Upper lobe of right lung (tissue), 1 donor: ENCODE measurements at places on chromosomes 7 and 10. TPM values are rescaled to one million over a fixed set of nuclear protein-coding genes. Genes with fewer than 3 reads are reported as not detected.

DNA sequence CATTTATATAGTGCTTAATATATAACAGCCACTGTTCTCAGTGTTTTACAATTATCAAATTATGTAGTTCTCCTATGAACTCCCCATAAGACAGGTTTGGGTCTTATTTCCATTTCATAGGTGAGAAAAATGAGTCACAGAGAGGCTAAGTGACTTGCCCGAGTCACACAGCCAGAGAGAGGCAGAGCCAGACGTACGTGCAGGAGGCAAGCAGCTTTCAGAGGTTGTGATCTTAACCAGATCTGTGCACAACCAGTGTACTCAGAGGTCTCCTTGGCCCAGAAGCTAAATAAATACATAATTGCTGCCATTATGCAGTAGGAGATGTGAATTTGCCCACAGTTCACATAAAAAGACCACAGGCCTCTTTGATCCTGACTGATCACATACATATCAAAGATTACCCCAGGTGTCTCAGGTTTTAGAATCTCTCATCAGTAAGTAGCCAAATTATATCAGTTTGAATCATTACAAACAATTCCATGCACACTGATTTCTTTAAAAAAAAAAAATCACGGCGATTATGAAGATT is 304.7 kb upstream of the AOAH start:
- DNase-seq, result no peak

DNA sequence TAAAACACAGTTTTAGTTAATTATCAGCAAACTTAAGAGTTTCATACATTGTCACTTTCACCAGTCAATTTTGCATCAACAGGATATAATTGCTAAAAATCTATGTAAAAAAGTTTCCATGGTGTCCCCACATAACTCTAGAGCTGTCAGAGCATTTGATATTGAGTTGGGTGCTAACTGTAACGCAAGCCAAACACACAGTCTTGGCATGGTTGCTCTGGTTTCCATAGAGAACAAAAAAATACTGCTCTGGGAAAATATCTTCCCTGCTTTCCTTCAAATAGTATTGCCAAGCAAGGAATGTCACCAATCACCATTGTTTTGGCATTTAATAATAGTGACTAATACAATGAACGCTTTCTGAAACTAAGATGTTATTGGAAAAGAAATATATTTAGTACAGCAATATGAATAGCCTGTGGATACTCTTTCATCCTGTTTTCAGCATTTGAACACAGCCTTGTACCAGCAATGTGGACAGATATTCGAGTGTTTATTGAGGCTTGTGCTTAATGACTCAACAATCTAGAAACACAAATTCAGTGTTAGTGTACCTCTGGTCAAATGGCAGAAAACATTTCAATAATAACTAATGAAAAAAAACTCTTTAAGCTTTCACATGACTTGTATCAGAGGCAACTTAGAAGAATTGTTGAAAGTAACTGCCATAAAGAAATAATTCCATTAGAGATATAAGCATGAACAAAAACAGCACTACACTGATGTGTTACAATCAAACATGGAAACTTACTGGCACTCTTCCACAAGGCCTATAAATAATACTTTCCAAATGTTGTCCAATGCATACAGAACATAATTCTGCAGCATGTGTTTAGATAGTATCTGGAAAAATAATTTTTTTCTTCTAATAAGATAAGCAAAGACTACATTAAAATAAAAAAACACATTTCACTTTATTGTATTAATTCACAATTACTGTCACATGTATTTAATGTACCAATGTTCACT is 1469.5 kb upstream of the CELF2 start:
- DNase-seq, result no peak

GRCh38 chr7:14242175-14242574 is 252.7 kb upstream of the ETV1 start:
- no peak for DNase-seq

DNA sequence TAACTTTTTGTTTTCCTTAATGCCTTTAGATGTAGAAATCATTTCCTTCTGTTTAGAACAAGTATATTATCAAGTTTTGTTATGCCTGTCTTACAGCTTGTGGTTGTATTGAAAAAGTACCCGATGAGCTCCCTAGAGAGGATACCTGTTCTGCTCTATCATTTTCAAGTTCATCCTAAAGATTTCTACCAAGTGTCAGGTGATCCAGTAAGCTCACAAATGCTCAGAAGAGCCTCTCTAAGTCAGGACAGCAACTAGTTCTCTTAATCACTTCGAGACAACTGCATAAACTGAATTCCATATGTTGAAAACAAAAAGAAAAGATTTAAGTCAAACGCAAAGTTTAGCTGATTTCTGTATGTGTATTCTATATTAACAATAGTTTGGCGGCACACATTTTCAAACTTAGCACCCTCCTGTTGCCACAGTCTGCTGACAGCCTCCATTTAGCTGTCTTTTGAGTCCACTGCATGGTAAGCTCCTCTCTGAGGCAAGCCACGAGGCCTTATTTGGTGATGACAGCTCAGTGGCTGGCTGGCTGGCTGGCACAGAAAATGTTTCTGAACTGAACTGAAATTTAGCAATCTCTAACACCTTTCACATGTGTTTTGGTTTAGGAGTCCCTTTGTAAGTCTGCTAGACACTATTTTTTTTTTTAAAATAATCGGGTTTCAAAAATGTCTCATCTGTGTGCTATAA is 59.4 kb downstream of the SEMA3C start:
- no peak for DNase-seq

- DNase-seq, result no peak
Observed at GRCh38 chr10:77563638-77564270, 73.9 kb downstream of the KCNMA1 start.

GRCh38 chr7:131835141-131835540 is 278.7 kb upstream of the PODXL start:
- DNase-seq, result no peak

DNA sequence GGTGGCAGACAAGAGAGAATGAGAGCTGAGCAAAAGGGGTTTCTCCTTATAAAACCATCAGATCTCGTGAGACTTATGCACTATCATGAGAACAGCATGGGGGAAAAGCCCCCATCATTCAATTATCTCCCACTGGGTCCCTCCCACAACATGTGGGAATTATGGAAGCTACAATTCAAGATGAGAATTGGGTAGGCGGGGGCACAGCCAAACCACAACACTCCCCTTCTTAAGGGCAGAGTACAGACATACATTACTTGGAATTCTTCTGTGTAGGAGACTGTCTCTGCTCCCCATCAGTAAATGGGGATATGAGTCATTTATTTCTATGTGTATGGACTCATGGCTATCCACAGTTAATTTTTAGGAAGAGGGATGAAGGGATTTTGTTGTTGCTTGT is 31.2 kb downstream of the FAM171A1 start:
- DNase-seq, result no peak

- no peak for DNase-seq
Observed at GRCh38 chr10:9994131-9994530, 1023.5 kb upstream of the CELF2 start.

DNA sequence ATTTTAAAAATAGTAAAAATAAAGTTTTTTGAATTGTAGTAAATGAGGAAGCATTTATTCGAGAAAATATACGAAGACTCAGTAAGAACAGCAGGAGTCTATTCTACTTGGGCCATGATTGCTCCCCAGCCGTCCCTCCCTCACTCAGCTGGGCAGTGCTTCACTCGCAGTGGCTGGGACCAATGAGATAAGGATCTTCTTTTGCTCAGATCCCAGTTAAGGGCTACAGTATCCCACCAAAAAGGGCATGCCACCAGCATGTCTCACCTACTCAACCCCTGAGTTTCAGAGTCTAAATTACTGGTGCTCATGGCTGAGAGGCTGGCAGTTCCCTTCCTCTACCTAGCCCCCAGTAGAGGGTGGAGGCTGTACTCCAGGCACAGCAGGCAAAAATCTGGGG is 455.7 kb upstream of the PFKP start:
- no peak for DNase-seq

DNA sequence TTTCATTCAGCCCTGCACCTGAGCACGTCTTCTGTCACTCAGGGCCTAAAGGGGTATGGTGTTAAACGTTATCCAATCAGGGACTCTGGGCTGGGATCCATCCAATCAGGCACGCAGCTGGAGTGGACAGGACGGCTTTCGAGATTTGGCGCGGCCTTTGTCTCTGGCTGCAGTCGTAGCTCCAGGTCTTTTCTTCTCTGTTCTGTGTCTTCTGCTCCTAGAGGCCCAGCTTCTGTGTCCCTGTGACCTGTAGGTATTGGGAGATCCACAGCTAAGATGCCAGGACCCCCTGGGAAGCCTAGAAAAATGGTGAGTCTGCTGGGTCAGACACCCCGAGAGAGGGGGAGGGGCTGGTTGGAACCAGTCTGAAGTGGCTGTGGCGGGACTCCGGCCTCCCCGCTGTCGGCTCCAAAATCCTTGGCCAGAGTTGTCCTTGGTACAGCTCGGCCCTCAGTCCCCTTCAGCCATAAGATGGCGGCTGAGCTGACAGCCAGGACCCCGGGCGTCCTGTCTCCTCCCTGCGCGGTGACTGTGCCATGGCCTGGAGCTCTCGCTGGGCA is 11.7 kb upstream of the ZNF680 start:
- no peak for DNase-seq

GRCh38 chr10:5092848-5093790 is 1.1 kb upstream of the AKR1C3 start:
- no peak for DNase-seq

DNA sequence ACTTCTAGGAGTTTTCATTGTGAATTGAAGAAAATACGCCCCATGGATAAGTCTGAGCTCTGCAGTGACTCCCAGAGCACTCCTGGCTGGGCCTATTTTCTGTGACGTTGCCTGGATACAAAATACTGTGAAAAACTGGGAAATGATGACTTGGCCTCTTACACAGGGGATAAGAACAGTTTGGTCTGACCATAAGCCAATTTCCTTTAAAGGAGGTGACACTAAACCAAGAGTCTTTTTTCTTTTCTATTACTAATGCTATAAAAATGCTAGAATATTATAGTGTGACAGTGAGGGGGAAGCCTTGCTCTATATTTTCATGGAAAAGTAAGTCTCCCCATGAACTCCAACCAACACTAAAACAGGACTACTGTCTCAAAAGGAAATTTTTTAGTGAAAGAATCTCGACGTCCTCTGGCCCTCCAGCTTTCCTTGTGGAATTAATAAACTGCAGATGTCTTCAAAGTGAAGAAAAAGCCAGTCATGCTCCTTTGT is 45.5 kb downstream of the MYOF start:
- no peak for DNase-seq

GRCh38 chr7:99469381-99470065 is 3.2 kb upstream of the ZNF789 start:
- no peak for DNase-seq

DNA sequence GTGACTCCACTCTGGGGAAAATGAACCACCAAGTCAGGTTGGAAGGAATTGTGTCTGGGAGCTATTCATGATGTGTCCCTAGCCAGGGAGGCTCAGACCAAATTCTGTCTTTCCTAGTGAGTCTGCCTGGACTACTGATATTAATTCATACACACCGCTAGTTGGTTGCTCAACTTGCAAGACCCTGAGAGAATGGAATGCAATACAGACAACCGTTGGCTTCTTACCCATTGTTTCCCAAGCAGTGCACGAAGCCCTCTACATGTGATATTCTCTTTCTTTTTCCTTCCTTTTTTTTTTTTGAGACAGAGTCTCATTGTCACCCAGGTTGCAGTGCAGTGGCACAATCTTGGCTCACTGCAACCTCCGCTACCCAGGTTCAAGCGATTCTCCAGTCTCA is 19.4 kb upstream of the SRGN start:
- DNase-seq, result no peak

DNA sequence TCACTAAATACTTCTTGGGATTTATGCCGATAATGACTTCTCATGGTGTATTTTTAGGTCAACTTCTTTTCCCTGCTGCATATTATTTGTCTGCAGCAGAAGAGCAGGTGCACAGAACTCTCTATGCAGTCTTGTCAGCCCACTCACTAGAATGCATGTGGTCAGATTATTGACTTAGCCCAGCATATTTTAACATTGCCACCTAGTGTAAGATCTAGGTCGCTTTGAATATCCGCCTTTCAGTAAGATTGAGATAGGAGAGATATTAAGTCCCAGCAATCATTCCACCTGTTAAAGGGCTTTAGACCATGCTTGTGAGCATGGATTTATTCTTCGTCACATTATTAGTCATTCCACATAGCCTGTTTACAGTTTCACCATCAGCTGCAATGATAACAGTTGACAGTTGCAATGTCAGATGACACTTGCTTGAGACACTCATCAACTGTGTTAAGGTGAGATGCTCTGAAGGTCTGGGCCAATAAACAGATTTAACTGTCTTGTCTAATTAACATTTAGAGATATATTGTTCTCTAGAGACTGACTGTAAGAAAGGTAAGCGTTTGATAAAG is 491.7 kb downstream of the ARL4A start:
- DNase-seq, result no peak

GRCh38 chr7:152176797-152177196 is 151.3 kb downstream of the GALNT11 start:
- DNase-seq, result no peak

DNA sequence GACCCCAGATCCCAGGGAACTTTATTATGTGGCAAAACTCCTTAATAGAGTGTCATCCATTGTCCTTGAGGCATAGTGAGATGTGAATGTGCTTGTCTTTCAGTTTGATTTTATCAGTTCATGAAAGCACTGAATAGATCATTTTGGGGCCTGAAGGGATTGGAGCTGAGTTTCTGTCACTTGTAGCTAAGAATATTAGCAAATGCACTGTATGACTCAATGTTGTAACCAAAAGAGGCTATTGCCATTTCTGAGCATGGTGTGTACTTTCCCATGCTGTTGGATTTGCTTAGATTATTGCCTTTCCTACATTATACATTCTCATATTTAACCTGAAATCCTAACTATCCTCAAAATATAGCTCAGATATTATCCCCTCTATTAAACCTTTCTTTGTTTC is 130.4 kb downstream of the PRKG1 start:
- no peak for DNase-seq

DNA sequence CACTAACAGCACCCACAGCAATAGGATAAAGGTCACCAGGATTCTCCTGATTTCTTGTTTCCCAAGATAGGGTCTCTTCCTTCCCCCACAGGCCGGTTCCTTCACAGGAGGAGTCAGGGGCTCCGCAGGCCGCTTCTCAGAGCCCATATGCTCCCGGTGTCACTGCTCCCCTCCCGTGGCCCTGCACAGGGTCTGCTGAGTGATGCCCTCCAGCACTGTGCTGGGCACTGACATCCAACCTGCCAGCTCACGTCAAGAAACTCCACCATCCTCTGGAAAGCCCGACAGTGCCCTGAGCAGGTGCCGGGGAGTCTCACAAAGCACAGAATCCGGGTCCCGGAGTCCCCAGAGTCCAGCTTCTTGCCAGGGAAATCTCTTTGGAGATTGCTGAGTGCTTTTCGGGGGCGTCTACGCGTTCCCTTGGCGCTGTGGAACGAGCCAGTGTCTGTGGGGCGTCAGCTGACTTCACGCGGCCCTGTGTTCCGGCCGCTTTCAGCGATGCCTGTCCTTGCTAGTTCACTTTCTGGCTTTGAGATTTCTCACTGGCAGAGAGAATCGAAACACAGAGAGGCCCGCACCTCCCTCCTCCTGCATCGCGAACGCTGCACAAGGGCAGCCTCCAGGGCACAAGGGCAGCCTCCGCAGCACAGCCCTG is 567.5 kb downstream of the DNAJB6 start:
- DNase-seq, result no peak

Gene EXOSC1
- 27.0 TPM for total RNA-seq

Gene RADIL
- total RNA-seq, result 7.3 TPM

Gene C10orf105
- 0.52 TPM for total RNA-seq

Gene PLXNA4
- 7.2 TPM for total RNA-seq

Gene ATOH7
- not detected for total RNA-seq
